Activated CD4-positive, alpha-beta T cell treated with anti-CD3 and anti-CD28 coated beads, Interleukin-2, amount 10 ng/mL, durations not matched to agents 7 days and 5 days (primary cell): ENCODE measurements at places on chromosomes 1 and 21.

- DNase-seq: no peak
Measured at GRCh38 chr1:225851805-225852204, 30.4 kb downstream of the TMEM63A start.

- no peak for DNase-seq
Measured at GRCh38 chr1:246533371-246533905, 26.4 kb upstream of the SMYD3 start.

DNA sequence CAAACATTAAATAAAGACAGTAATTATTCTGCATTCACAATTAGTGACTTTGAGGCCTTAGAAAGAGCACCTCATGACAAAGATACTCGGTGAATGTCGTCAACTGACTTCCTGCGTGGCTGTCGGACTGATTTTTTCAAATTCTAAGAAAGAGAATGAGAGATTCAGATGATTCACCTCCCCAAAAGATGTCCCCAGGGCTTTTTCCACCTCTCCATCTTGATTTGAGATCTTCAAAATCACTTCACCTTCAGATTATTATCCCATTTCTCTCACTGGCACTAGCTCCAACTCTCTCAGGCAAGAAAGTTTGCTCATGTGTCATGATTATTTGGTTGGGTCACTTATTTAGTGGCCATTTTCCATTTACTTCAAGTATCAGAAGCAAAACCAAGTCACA lies 5.0 kb upstream of the EDEM3 start:
- DNase-seq: no peak

GRCh38 chr1:191536791-191537429 lies 621.4 kb upstream of the RGS18 start:
- DNase-seq: no peak

DNA sequence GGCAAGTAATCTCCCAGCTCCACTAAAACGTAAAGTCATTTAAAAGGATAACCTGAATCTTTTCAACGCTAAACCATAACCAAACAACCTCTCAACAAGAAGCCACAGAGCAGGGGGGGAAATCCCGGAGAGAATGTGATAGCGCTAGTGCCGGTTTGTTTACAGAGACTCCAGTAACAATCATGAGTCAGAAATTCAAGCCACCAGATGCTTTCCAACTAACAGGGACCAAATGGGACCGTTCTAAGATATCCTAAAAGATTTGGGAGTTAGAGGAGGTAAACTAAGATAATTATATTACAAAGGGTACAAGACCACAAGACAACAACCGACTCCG lies 825 bp downstream of the DCAF8 start:
- DNase-seq: peak; percentile 79

GRCh38 chr1:66353257-66353656 lies 180.7 kb upstream of the SGIP1 start:
- no peak for DNase-seq

DNA sequence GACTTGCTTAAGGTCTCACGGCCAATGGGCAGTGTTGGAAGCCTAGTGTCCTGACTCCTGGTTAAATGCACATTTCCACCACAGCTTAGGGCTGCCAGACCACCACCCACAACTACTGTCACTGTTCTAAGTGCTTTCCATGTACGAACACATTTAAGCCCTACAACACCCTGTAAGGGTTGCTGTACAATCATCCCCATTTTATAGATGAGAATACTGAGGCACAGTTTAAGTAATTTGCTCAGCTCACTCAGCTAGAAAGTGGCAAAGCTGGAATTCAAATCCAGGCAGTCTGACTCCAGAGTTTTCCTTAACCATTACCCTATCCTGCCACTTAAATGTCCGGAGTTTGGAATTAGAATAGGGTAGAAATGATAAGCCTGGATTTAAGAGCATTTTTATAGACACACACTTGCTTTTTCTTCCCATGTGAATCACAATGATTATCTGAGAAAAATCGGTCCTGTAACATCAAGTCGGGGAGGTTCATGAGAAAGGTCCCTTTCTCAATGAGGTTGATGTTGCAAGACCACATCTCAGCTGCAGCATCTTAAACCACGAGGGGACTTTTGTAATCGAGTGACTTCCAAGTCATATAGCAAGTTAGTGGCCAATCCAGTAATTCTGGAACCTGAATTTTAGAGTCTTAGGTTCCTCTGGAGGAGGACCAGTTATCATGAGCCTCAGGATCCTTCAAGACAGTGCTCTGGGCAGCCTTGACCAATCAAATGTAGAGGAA lies 8.6 kb downstream of the E2F2 start:
- DNase-seq: no peak

DNA sequence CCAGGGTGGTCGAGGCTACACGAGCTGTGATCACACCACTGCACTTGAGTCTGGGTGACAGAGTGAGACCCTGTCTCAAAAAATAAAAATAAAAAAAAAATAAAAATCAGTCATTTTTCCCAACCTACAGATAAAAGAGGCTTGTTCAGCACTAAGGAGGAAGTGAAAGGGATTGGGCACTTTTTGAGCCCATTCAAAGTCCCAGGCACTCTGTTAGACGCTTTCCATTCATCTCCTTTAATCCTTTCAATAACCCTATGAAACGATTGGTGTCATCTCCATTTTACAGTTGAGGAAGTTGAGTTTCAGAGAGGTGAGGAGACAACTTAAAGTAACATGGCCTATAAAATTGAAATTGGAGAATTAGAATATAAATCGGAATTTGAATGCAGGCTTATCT lies 10.4 kb upstream of the AGO4 start:
- no peak for DNase-seq

- DNase-seq: peak; percentile 86
Measured at GRCh38 chr1:205440476-205441317, 15.1 kb downstream of the BLACAT1 start.

- DNase-seq: no peak
Measured at GRCh38 chr21:46126309-46127238, 28.7 kb downstream of the COL6A2 start.

- no peak for DNase-seq
Measured at GRCh38 chr1:58833166-58833565, 49.3 kb upstream of the JUN start.

DNA sequence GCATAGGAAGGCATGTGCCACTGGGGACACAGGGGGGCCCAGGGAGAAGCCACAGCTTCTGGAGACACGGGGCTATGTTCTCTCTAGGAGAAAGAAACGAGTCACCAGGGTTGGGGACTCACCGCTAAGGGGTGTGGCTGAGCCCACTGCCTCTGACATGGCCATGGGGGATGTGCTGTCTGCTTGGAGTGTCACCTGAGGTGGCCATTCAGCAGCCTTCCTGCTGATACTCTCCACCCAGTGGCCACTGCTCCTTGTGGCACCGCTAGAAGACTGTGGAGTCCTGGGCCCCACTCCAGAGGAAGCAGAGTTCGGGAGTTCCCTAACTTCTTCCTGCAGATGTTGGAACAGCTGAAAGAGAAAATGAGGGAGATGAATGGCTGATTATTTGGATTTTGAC lies 91.2 kb upstream of the SLC45A1 start:
- DNase-seq: no peak
